ENCODE measurements at places on chromosomes 5 and 9. TPM values are rescaled to one million over a fixed set of nuclear protein-coding genes. Genes with fewer than 3 reads are reported as not detected.

SHISAL2B gene
- 2.1 TPM for total RNA-seq

GRCh38 chr5:177089127-177089526 is 2.4 kb downstream of the FGFR4 start:
- DNase-seq = no peak

- no peak for DNase-seq
Measured at GRCh38 chr5:136062366-136063274, 33.8 kb downstream of the TGFBI start.

DNA sequence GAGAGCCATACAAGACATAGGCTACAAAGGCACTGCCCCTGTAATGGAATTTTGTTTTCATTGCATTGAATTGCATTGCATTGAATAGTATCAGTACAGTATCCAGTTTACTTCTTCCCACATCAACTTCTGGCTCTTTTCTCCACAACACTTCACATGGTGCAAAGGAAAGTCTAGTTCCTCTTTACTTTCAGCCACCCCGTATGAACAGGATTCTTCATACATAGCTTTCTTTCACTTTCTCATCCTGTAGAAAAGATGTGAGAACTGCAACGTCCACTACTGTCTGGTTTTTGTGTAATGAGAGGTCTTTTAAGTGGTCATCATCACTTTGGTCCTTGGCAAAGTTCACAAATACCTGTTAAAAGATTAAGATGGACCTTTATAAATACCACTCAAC is 20.2 kb downstream of the NIPSNAP3B start:
- DNase-seq = no peak

GRCh38 chr9:69809304-69809863 is 11.2 kb upstream of the CFAP95 start:
- DNase-seq = no peak

SV2C gene
- 0.09 TPM for total RNA-seq

GRCh38 chr5:3026099-3026498 is 274.6 kb upstream of the IRX2 start:
- DNase-seq = no peak

- no peak for DNase-seq
Measured at GRCh38 chr9:136786451-136786850, 4.7 kb upstream of the TMEM141 start.

GRCh38 chr5:107213025-107213424 is 457.7 kb downstream of the EFNA5 start:
- no peak for DNase-seq

DNA sequence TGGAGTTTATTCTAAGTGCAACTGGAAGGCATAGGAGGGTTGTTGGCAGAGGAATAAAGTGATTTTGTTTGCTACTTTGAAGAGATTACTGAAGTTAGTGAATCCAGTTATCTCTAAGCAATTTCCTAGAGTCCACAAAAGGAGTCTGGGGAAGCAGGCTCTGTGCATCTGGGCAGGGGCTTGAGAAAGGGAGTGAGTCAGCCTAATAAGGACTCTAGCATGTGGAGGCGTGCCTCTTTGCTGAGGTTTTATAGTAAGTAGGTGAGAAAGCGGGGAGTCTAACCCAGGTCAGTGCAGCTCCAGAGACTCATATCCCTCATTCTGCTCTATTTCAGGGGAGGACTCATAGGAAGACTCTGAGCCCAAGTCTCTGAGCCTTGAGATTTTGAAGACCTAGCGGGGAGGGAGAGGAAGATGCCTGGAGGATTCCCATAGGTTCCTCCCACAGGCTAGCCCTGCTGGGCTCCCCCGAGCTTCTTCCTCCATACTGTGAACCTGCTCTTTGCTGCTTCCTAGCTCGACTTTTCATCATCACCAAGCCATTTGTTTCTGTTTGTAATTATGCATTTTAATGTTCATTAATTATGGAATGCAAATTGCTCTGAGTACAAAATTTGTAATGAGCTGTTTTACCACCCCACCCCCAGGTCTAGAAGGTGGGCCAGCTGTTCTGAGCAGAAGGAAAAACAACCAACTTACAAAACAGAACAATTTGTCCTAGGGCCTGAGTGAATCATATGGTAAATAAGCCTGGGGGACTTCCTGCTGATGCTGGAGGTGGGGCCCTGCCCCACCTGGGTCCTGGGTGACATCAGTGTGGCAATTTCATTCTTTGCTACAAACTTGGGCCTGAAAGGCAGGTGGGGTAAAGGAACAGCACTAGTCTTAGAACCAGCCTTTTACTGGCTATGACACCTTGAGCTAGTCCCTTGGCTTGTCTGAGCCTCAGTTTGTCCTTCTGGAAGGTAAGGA is 150.2 kb downstream of the TRIM32 start:
- DNase-seq = no peak

DNA sequence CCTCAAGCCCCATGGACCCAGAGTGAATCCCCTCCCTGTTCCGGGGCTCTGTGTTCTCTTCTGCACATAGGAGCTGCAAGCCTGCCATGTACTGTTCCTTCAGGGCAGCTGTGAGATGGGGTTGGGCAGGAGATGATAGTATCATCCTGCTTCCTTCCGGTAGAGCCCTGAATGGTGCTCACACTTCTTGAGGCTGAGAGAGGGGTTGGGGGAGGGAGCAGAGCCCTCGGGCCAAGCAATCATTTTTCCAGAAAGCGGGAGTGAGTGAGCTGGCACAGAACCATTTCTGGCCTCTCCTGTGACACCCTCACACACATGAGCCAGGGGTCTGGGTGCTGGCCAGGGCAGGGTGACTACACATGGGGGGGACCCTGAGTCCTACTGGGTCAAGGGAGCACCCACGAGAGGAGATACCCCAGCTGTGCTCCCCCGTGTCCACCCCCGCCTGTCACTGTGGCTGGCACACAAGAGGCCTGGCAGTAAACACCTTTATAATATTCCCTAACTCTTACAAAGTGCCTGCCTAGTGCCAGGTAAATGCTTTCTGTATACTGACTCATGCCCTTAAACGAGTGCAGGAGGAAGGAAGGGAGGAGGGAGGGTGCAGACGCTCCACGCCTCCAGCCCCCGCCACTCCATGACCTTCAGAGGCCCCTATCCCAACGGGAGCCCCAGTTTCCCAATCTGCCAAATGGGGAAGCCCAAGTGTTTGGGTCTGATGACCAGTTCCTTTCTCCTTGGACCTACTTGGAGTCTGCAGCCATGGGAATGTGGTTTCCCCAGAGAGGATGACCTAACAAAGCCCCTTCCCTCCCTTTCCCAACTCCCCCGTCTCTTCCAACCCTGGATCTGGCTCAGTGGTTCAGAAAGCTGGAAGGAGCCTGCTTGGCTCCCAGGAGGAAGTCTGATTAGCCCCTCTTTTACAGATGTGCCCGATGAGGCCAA is 15.5 kb downstream of the AKNA start:
- DNase-seq = peak; percentile 58

FBXO4 gene
- 11.5 TPM for total RNA-seq

GRCh38 chr9:136695955-136696354 is 8.7 kb upstream of the AGPAT2 start:
- DNase-seq = no peak

SMIM33 gene
- total RNA-seq = not detected

GRCh38 chr9:124439686-124440243 is 10.5 kb upstream of the ADGRD2 start:
- DNase-seq = no peak

- no peak for DNase-seq
Measured at GRCh38 chr5:32753765-32754164, 42.6 kb downstream of the NPR3 start.

DNA sequence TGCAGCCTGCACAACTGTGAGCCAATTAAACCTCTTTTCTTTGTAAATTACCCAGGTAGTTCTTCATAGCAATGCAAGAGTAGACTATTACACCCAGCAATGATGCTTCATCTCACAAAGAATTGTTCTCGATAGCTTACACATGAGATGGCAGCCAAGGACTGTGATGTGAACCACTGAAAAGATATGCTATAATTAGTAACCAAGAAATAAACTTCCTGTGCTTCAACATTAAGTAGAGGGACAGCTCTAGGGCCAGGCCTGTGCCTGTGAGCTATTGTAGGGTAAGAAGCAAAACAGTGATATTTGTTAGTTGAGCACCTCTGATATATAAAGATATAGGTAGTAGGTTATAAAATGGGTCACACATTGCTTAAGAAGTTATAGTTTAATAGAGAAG is 41.8 kb upstream of the DPYSL3 start:
- no peak for DNase-seq

DNA sequence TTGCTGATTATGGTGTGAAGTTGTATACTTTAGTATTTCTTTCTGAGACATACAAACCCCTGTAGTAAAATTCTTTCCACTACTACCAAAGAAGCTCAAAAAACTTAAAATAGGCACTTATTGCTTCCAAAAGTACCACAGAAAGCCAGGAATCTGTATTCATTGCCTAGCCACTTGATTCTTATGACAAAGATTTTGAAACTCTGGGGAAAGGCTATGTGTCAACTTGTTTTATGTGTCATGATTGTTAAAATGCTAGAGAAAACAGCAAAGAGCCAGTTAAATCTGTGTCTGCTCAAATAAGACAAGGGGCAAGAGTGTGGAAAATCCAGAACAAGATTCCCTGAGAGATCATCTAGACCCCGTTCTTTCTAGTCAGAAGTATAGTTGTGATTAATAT is 6.0 kb downstream of the KIF2A start:
- no peak for DNase-seq

GRCh38 chr5:133610489-133611356 is 1.6 kb downstream of the FSTL4 start:
- no peak for DNase-seq

Measured in omental fat pad (tissue), 4 donors.